Mucosa of descending colon (tissue), 3 donors: ENCODE measurements at places on chromosomes 6 and 20. TPM values are rescaled to one million over a fixed set of nuclear protein-coding genes. Genes with fewer than 3 reads are reported as not detected.

DNA sequence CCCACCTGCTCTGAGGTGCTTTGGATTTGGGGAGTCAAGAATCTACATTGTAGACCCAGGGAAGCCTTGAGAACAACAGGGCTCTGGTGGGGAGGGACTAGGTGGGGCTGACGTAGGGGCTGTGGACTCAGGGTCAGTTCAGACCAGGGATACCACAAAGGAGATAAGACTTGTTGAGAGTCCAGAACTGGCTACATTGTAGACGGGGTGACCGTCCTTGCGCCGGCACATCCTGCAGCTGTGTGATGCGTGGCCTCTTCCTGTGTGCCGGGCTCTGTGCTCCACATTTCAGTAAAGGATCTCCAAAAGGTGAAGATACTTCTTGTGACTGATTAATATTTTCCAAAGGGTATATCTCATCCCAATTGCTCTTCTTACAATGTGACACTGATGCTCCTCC lies 9.8 kb upstream of the TLDC2 start:
- no peak for DNase-seq

- DNase-seq, result no peak
Observed at GRCh38 chr6:99036672-99037071, 88.9 kb upstream of the FBXL4 start.

- DNase-seq, result no peak
Observed at GRCh38 chr6:156934069-156934460, 156.9 kb downstream of the ARID1B start.

KIAA1755 gene
- 22.4 TPM for total RNA-seq

DNA sequence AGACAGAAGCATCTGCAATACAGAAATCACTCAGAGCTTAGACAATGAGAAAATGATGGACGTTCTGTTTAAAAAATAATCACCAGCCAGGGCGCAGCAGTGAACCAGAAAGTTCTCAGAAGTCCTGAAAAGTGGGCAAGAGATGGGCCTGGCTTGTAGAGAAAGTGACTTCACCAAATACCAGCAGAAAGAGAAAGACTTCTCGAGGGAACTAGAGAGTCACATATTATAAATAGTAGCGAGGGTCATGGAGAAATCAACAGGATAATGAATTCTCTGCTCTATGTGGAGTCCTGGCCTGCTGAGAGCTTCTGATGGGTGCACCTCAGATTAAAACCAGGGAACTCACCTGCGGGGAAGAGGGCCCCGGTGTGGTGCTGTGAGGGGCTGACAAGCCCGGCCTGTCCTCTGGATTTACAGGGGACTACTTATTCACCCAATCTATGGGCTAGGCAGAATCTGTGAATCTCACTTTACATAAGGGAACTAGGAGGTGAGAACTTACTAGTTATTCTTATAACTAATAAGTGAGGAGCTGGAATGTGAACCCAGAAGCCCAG lies 5.6 kb upstream of the RAMACL start:
- DNase-seq, result no peak

DNA sequence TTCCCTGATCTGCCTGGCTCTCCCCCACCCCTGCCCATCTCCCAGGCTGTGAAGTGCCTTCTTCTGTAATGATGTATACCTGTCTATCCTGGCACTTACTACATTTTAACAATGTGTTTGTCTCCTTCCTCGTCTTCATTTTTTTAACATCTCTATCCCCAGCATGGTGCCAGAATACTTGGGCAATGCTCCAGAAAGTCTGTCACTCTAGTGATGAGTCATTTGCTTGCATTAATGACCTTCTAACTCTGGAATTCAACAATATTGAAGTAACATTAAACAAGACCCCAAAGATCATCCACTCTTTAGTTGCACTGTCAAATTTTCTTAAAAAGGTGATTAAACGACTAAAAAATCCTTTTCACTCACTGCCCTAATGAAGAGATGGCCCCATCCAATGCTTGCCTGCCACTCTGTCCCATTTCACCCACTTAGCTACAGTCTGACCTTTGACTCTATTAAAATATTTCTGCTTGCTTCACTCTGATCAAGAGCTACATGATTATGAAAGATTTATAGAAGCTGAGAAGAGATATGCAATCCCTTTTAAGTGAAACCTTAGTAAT lies 7.7 kb upstream of the KLHL31 start:
- no peak for DNase-seq

DNA sequence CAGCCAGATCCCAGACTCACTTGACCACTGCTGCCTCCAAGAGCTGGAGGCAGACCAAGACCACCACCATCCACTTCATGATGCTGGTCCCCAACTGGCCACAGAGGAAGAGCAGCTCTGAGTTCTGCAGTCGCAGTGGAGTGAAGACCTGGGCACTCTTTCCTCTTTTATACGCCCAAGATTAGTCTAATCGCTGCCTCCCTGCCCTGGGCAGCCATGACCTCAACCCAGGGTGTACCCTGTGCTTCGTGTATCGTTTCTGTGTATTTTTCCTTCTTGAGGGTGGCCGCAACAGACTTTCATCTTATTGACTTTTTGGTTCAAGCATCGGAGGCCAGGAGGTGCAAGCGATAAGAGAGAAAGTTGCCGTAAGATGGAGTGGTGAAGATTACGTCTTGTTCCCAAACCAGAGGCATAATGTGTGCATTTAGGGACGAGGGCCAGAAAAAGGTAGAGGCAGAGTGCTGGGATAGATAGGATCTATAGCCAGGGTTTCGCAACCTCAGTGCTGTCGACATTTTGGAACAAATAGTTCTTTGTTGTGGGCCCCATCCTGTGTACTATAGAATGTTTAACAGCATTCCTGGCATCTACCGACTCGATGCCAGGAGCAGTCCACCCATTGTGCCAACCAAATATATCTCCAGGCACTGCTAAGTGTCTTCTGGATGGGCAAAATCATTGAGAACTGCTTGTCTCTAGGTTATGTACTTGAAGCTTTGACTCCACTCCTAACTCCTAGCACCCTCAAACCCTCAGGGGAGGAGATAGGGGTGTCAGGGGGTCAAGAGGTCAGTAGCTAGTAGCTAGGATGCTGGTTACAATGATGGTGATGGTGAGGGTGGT lies at the start of gene PGC:
TSS of gene PGC (minus strand) at position 142 of the 846 bp plus-strand sequence. CDS start at position 79, 63 bp downstream.
- DNase-seq, result no peak

DNA sequence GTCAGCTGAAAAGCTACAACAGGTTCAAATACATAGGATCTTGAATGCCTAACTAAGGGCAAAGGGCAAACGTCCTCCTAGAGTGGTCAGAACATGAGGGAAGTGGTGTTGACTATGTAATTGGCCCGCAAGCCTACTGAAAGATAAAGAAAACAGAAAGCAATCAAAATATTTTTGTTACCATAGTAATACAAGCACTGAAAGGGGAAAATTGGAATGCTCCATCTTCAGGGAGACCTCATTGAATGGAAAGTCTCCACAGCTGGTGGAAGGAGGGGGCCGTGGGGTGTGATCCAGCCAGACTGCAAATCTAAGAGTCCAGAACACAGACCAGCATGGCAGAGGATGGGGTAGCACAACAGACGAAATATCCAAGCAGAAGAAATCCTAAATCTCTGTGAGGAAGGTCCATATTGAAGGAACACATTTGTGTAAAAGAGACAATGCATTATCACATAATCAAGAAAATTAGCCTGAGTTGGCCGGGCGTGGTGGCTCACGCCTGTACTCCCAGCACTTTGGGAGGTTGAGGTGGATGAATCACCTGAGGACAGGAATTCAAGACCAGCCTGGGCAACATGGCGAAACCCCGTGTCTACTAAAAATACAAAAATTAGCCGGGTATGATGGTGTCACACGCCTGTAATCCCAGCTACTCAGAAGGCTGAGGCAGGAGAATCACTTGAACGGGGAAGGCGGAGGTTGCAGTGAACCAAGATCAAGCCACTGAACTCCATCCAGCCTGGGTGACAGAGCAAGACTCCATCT lies 39.5 kb downstream of the MTFR2 start:
- no peak for DNase-seq
